Neural crest cell (in vitro differentiated cells): ENCODE measurements at places on chromosomes 1 and 21.
A peak's percentile ranks its signal among the peaks of the same experiment; 100 is the strongest.

DNA sequence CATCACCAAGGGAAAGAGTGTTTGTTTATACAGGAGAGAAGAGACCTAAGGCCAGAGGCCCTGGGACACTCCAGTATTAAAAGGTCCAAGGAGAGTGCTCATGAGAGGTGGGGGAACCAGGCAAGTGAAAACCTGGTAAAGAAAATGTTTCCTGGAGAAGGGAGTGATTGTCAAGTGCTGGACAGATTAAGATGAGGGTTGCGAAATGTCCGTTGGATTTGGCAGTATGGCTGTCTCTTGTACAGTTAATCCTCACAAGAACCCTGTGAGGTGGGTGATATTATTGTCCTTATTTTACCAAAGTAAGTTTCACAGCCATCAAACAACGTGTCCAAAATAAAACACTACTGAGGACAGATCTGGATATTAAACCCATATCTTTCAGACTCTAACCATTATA, 44.2 kb downstream of the RPAP2 start:
- peaks cover 9% of the 10 kb centered on the region for H3K36me3 ChIP-seq
- no peak overlapping the region for H3K4me3 ChIP-seq
- no peak overlapping the region for H3K27ac ChIP-seq
- no peaks in the 10 kb centered on the region for H3K27me3 ChIP-seq

GRCh38 chr1:173175514-173176145, 31.5 kb downstream of the TNFSF4 start:
- no peak for DNase-seq
- no peaks in the 10 kb centered on the region for H3K4me1 ChIP-seq
- no peaks in the 10 kb centered on the region for H3K27me3 ChIP-seq
- peaks cover 5% of the 10 kb centered on the region for H3K36me3 ChIP-seq
- no peak overlapping the region for H3K4me3 ChIP-seq

DNA sequence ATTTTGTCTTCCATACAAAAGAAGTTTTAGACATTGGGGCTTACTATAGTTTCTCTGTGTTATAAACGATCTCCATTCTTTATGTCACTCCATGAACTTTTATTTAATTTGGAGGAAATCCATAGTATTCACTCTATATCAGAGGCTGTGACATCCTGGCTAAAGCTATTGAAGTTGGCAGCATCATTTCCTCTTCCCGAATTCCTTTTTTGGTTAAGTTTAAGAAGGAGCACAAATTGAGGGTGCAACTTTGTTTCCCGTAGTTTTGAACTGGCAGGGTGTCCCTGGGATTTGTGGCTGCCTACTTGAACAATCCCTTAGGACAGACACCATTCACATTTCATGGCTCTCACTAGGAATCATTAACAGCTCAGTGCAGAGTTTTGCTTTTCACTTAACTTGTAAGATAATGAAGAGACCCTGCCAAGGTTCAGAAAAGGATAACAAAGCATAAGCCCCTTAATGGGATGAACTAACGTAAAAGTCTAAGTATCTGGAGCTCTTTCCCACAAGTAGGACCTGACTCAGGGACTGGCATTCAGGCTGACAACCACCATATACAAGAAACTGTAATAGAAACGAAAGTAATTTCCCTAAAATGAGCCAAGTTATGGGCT, 13.9 kb downstream of the S1PR1 start:
- DNase-seq = no peak
- H3K27ac ChIP-seq = peak overlapping the region; percentile 31
- peaks cover 4% of the 10 kb centered on the region for H3K4me1 ChIP-seq

GRCh38 chr1:221150996-221151395, 271.8 kb downstream of the HLX start:
- H3K4me1 ChIP-seq = peaks cover 13% of the 10 kb centered on the region
- no peak for DNase-seq
- H3K27me3 ChIP-seq = no peaks in the 10 kb centered on the region

GRCh38 chr1:209223791-209224190, 359.7 kb upstream of the CAMK1G start:
- H3K27me3 ChIP-seq = no peaks in the 10 kb centered on the region
- H3K27ac ChIP-seq = no peak overlapping the region
- peaks cover 11% of the 10 kb centered on the region for H3K4me1 ChIP-seq
- DNase-seq = no peak
- no peak overlapping the region for H3K4me3 ChIP-seq

DNA sequence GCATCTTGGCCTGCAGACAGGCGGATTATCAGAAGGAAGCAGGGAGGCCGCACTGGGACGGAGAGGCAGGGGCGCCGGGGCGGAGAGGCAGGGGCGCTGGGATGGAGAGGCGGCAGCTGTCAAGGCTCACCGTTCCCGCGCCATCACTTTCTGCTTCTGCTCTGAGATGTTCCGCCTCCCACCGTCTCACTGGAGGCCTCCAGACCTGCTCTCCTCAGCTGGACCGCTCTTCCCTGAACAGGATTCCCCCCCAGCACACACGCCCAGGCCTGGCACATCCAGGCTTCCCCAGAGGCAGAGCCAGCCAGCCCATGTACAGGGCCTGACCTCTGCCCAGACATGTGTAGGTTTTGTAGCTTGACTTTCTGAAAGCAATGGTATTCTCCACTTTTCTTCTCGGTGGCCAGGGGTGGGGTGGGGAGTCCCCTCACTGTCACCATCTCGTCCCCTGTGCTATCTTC, 84.1 kb downstream of the RIPK4 start:
- no peaks in the 10 kb centered on the region for H3K36me3 ChIP-seq
- no peak overlapping the region for H3K4me3 ChIP-seq
- peaks cover 38% of the 10 kb centered on the region for H3K4me1 ChIP-seq
- DNase-seq = no peak

DNA sequence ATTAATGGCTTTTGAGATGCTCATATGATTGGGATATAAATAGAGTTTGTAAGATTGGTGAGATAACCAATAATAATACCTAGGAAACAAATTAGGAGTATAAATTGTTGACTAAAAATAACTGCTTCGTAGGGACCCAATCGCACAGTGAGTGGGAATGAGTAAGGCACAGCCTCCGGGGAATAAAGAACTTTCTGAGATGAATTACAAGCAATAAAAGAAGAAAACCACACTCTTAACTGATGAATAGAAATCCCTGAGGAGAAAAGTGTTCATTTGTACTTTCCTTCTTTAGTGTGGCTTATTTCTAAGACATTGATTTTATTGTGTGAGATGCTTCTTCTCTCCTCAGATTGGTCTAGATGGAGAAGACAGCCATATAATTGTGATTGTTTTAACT, 443.4 kb upstream of the PRMT6 start:
- H3K27me3 ChIP-seq = no peaks in the 10 kb centered on the region
- no peak overlapping the region for H3K27ac ChIP-seq
- DNase-seq = no peak
- no peaks in the 10 kb centered on the region for H3K36me3 ChIP-seq
- H3K4me3 ChIP-seq = no peak overlapping the region

DNA sequence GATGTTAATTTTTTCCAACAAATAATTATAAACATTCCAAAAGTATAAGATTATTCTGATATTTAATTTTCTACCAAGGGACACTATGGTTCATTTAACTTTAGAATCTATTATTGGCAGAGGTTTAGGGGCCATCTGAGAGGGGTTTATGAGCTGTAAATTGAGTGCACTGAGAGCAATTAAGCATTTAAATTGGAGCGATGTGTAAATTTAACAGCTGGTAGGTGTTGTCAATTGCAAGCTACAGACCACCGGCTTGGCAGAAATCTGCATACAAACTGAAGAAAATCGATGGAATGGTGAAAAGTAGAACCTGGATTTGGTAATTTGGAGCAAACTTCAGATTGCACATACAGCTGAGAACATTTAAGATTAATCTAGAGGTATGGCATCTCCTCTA, 55.8 kb upstream of the MTF2 start:
- H3K36me3 ChIP-seq = no peaks in the 10 kb centered on the region
- DNase-seq = no peak

GRCh38 chr1:98386675-98387440, 274.7 kb upstream of the SNX7 start:
- no peaks in the 10 kb centered on the region for H3K36me3 ChIP-seq
- H3K27me3 ChIP-seq = no peaks in the 10 kb centered on the region
- DNase-seq = no peak
- H3K4me3 ChIP-seq = no peak overlapping the region

DNA sequence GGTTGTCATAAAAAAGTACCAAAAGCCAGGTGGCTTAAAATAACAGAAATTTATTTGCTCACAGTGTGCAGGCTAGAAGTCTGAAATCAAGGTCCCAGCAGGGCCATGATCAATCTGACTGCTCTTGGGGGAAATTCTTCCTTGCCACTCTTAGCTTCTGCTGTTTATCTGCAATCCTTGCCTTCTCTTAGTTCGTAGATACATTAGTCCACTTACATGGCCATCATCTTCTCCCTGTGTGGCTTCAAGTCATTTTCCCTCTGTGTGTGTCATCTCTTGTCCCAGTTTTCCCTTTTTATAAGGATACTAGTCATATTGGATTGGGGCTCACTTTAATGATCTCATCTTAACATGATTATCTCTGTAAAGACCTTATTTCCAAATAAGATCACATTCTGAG, 124.0 kb upstream of the NCAM2 start:
- no peaks in the 10 kb centered on the region for H3K36me3 ChIP-seq
- H3K27me3 ChIP-seq = no peaks in the 10 kb centered on the region
- no peak overlapping the region for H3K27ac ChIP-seq
- no peaks in the 10 kb centered on the region for H3K4me1 ChIP-seq

GRCh38 chr1:52479076-52479475, 73.8 kb downstream of the TUT4 start:
- no peaks in the 10 kb centered on the region for H3K27me3 ChIP-seq
- no peak overlapping the region for H3K4me3 ChIP-seq
- peaks cover 8% of the 10 kb centered on the region for H3K36me3 ChIP-seq
